ENCODE measurements at places on chromosomes 7 and 10.

GRCh38 chr7:44846816-44847508, 925 bp downstream of the H2AZ2 start:
- DNase-seq, result peak; percentile 25

DNA sequence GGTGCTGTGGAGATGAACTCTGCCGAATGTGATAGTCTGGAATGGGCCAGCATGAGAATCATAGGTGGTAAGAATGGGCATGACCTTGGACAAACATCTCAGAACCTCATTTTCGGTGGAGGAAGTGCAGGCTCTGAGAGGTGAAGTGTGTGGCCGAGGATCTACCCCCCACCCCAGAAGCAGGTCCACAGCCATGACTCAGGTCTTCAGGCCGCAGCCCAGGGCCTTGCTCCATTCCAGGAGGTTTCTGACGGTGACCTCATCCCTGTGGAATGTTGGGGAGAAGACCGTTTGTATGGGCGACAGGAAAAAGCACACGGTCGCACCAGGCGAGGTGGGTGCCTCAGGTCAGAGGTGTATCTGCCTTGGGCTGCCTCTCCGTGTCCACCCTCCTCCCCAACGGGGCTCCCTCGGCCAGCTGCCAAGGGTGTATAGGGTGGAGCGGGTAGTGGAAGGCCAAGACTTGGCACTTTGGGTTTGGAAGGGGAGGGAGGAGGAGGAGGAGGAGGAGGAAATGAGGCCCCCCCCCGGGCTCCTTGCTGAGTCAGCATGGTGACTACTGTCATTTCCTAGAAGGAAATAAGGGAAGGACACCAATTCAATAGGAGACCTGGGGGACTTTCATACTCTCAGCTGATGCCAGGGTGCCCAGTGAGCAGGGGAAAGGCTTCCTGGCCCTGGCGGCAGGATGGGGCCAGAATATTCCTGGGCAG, 168.0 kb upstream of the RHEB start:
- DNase-seq, result no peak

DNA sequence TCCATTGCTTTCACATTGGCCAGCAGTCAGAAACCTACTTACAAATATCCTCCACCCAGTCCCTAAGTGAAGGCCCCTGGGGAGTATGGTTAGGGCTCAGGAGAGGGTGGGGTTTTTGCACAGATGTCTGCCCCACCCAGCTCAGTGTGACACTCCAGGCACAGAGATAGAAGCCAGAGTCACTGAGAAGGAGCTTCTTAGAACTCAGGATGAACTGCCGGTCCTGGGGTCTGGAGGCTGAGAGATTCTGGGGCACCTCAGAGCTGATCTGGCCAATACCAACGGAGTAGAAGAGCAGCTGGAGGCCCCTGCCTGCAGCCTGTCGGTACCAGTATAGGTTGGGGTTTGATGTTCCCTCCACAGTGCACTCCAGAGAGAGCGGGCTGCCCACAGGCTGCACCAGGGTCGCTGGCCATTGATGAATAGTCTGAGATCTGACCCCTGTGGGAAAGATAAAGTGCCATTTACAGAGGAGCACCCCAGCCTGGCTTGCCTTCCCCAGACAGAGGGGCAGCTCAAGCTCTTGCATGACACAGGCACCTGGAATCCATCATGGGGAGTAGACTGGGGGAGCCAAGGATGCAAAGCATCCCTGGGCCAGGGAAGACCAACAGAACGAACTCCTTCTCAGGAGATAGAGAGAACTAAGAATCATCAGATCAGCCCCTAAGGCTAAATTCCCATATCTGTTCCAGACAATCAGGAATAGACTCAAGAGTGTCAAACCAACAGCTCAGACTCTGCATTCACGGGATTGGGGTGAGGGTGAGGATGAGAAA, 41.9 kb downstream of the PRSS2 start:
- DNase-seq, result no peak

- DNase-seq, result no peak
Observed at GRCh38 chr10:49138361-49138891, 4.6 kb upstream of the FAM170B start.

DNA sequence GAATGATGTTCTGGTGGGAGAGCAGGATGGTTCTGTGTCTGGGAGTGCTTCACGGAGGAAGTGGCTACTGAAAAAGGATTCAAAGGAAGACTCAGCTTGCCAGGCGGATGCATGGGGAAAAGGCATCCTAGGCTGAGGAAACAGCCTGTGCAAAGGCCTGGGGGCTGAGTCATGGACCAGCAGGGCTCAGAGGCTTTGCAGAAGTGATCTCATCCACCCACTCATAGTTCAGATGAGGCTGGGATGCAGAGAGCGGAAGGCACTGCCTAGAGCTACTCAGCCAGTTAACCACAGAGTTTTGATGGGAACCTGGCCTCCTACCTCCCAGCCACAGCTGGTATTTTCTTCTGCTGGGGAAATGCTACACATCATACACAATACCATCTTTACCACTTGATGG, 15.8 kb upstream of the ADAMTS14 start:
- peak; percentile 56 for DNase-seq

GRCh38 chr7:140159497-140159896, 17.3 kb downstream of the KDM7A start:
- DNase-seq, result no peak

DNA sequence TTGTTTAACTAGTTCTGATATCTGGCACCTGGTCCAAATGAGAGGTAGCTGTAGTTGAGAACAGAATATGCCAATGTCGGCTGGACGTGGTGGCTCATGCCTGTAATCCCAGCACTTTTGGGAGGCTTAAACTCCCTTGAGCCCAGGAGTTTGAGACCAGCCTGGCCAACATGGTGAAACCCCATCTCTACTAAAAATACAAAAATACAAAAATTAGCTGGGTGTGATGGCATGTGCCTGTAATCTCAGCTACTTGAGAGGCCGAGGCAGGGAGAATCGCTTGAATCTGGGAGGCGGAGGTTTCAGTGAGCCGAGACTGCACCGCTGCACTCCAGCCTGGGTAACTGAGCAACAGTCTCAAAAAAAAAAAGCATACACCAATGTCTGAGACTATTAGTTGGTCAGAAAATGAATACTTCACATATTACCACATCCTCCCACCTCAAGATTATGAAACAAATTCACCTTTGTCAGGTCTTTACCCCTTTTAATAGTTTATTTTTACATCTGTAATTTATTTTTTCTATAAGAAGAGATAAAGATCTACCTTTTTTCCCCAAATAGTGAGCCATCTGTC, 38.8 kb downstream of the EPC1 start:
- no peak for DNase-seq

DNA sequence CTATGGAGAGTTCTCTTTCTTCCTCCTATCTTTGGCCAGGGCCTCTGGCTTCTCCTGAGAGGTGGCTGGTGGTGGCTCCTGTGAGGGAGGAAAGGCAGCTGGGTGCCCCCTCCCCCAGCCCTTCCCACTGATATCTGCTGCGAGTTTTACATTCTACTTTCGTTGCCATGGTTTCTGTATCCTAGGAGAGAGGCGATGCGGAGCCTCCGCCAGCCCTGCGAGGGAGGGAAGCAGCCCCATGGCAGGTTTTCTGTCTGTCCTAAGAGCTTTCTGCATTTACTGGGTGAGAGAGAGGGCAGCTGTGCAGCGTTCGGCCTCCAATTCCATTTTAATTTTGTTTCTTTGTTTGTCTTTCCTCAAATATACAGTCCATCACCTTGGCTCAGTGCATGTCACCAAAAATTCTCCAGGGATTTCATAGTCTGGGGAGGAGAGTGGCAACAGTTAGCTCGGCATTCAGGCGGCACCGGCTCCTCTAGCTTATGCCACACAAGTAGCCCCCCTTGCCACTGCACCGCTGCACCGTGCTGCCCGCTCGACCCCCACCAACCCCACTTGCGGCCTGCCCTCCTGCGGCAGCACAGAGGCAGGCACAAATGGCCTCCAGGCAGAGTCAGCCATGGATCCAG, 20.4 kb downstream of the DNAJB12 start:
- no peak for DNase-seq

GRCh38 chr10:13956826-13957225, 370.1 kb downstream of the PRPF18 start:
- no peak for DNase-seq

GRCh38 chr10:62803724-62804355, 680 bp upstream of the ADO start:
- DNase-seq, result no peak

DNA sequence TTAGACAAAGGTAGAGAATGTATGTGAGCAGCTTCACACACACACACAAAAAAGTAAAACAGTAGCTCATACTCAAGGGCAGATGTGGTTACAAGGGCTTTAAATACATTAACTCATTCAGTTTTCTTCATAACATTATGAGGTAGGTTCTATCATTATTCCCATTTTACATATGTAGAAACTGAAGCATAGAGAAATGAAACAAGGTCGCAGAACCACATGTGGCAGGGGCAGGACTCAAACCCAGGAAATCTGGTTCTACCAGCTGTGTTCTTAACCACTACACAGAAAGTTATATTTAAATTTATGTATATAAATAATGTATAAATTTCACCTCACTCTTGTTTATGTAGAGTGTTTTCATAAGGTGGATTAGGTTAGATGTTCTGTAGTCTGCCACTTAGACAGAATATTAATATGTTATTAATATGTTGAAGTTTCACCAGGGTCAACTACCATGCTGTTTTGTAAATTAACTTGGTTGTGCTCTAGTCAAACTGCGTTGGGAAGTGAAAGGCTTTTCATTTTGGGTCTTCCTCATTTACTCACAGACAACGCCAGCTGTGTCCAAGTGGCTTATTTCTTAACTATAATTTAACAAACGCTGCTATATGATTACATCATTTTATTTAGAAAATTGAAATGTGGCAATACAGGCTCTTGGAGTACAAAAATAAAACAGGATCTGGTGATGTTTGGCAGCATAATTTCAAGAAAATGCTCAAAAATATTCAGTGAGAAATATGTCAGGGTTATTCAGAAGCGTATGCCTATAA, 138.4 kb downstream of the MDFIC start:
- DNase-seq, result no peak

DNA sequence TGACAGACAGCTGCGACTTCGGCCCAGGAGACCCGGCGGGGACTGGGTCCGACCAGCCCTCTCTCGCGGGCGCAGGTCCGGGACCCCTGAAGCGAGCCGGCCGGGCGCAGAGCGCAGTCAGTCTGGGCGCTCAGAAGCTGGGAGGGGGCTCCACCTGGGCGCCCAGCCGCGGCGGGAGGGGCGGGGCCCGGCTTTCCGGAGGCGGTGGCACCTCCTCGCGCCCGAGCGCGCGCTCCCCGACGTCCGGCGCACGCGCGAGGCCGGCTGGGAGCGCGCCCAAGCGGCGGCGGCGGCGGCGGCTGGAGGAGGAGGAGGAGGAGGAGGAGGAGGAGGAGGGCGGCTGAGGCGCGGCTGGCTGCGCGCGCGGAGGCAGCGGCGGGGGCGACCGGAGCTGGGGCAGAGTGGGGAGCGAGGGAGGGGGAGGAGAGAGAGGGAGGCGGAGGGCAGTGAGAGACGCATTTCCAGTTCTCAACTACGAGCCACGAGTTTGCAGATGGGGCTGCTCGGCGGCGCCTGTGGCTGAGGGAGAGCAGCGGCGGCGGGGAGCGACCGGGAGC, at the start of gene PALS2:
Gene PALS2, plus strand, starts transcription at position 456 of the 557 bp plus-strand sequence. CDS start 50,216 bp downstream, outside the sequence.
- peak; percentile 72 for DNase-seq

- no peak for DNase-seq
Observed at GRCh38 chr7:106058928-106059324, 53.2 kb downstream of the SYPL1 start.

GRCh38 chr7:82722946-82723345, 279.4 kb upstream of the CACNA2D1 start:
- no peak for DNase-seq

- no peak for DNase-seq
Observed at GRCh38 chr10:3639546-3639945, 145.5 kb downstream of the KLF6 start.

DNA sequence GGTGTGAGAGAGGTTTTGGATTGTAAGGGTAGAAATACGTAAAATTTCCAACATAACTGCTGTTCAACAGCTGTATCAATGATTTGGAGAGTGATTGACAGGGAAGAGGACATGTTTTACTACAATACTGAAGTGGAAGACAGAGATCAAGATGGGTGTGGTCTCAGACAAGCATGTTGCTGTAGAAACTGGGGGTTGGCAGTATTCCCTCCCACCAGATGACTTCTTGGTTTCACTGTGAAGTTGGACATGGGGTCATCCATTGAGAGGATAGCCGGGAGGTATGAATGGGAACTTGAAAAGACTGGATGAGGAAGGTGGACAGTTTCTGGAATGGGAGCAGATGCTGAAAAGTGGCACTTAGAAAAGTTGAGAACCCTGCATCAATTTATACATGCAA, 95.3 kb upstream of the HDAC9 start:
- no peak for DNase-seq

GRCh38 chr7:2904202-2904601, 60.1 kb upstream of the GNA12 start:
- DNase-seq, result no peak

- DNase-seq, result no peak
Observed at GRCh38 chr10:17805330-17805729, 3.8 kb upstream of the MRC1 start.

- DNase-seq, result no peak
Observed at GRCh38 chr7:105429746-105430612, 41.3 kb upstream of the SRPK2 start.

DNA sequence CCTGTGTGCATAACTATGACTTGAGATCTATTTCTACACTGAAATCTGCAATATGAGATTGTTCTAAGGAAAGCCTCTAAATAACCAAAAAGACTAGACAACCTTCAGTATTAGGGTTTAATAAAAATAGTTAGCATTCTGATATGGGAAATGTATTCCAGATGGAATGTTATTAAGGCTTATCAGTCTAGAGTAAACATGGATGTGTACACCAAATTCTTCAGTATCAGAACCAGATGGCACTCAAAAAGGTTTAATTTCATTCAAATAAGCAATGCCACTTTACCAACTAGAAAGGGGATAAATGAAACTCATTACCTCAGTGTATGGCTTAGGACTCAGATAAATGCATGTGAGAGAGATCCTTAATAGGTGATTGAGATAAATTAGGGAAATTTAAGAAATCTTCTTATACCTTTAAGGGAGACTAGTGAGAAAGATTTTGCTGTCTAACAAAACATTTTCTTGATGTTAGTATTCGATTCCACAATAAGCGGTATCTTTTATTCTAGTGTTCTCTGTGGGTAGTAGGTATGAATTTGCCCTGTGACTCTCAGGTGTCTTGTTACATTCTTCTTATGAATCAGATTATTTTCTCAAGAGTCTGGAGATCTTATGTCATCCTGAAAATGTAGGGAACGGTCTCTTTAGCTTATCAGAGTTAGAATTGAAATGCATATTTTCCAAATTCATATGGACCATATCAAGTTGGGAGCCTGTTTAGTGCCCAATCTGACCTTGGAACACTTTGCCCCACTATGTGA, 159.2 kb downstream of the PRKG1 start:
- DNase-seq, result no peak

- no peak for DNase-seq
Observed at GRCh38 chr10:46272863-46273415, 13.9 kb upstream of the ANTXRL start.

GRCh38 chr7:149690688-149691446, 82.5 kb downstream of the ZNF467 start:
- no peak for DNase-seq

GRCh38 chr7:36021367-36021766, 131.7 kb upstream of the EEPD1 start:
- no peak for DNase-seq

GRCh38 chr10:79946271-79947082, 2.4 kb downstream of the SFTPD start:
- no peak for DNase-seq
